ENCODE measurements at places on chromosomes 1 and 21.
A peak's percentile ranks its signal among the peaks of the same experiment; 100 is the strongest.

- no peak for DNase-seq
These were observed 3.1 kb downstream of the SLC41A1 start for GRCh38 chr1:205809942-205810345.

DNA sequence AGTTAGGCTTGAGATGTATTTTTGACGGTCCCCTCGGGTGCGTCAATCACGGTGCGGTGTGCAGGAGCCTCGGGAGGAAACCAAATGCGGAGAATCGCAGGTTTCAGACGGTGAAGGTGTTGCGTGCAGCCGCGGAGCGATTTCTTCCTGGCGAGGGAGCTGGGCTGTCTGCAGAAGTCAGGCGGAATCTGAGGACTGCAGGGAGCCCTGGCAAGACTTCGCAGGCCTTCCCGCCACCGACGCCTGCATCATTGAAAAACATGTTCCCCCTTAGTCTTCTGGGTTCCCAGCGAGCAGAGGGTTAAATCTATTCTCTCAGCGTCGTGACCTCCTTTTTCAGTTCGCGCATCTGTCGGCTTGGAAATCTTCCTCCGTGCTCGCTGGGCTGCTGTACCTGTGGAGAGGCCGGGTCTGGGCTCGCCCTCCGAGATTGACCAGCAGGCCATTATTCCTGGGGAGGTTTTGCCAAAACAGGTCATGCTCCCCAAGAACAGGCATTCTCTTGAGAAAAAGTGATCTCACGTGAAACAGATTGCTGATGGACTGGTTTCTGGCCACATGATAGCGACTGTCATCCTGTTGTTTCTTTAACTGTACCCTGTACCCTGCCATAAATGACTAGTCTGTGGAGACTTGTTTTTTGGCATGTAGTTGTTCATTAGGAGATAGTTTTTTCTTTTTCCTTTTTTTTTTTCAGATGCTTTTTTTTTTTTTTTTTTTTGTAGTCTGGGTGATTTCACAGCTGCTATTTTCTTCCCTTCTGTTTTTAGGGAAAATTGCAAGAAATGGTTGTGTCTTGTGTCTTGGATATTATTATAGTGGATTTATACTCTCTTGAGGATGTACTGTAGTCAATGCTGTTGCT, 894 bp downstream of the EPB41 start:
- DNase-seq, result peak; percentile 35

DNA sequence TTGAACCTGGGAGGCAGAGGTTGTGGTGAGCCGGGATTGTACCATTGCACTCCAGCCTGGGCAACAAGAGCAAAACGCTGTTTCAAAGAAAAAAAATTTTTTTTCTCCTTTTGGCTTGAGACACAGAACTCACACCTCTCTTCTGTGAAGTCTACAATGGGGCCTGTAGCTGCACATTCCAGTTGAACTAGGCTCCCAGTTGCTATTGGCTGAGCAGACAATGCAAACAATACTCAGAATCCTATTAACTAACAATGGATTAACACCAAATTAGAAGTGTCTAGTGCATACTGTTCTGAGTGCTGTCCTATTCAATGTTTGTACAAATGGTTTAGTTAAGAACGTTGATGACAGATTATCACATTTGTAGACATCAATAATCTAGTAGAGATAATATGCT, 17.6 kb upstream of the MCL1 start:
- DNase-seq, result no peak

GRCh38 chr1:41876576-41877445, 41.9 kb downstream of the HIVEP3 start:
- DNase-seq, result no peak

DNA sequence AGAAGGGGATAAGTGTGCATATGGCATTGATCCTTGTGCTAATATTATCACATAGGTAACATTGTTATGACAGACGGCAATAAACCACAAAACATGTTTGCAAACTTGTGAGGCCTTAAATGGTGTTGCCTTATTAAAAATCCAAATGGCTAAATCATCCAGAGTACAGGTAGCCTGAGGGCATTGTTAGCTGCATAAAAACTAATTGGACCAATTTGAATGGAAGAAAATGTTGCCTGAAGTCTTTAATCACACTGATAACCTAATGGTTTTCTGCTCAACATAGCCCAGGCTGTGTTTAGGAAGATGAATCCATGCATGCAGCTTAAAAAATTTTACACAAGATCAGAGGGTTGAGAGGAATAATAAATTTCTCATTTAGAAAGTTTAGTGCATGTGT, 19.4 kb upstream of the LRRC53 start:
- DNase-seq, result no peak

DNA sequence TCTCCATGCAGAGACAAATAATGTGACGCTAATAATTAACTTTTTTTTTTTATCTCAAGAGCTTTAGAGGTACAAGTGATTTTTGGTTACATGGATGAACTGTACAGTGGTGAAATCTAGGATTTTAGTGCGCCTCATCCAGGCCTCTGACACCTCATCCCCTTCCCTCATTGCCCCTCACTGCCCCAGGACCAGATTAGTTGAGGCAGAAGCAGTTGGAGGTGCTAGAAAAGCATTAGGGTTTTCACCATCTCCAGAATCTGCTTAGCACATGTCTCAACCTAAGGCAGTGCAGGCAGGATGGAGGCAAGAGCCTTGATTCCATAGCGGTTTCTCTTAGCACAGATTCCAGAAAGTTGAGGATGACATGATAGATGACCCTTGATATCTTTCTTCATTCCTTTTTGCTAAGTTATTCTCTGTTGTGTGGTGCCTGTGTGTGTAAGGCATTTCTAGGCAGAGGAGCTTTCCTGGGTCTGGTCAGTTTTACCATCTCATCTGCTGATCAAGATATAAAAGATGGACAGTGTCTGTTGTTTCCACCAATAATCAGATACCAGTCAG, 16.3 kb upstream of the IL10 start:
- DNase-seq, result no peak

DNA sequence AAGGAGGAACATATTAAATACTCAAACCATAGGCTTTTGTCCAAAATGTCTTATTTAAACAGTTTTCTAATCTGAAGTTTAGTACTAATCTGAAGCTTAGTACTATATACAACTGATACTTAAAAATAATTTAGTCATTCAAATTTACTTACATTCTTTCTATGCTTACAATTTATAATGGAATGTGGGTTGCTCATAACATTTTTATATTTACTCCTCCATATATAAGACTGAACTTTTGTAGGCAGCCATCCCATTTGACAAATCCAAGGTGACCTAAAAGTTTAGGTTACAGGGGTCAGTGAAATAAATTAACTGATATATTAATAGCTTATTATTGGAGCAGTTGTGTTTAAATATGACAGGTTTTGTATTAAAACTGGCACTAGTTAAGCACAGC, 570.6 kb downstream of the DPYD start:
- no peak for DNase-seq

Measured in right lung (tissue), 10 donors.